Activated CD8-positive, alpha-beta memory T cell treated with anti-CD3 and anti-CD28 coated beads for 1 hour (primary cell): ENCODE measurements at places on chromosomes 5 and 9.

DNA sequence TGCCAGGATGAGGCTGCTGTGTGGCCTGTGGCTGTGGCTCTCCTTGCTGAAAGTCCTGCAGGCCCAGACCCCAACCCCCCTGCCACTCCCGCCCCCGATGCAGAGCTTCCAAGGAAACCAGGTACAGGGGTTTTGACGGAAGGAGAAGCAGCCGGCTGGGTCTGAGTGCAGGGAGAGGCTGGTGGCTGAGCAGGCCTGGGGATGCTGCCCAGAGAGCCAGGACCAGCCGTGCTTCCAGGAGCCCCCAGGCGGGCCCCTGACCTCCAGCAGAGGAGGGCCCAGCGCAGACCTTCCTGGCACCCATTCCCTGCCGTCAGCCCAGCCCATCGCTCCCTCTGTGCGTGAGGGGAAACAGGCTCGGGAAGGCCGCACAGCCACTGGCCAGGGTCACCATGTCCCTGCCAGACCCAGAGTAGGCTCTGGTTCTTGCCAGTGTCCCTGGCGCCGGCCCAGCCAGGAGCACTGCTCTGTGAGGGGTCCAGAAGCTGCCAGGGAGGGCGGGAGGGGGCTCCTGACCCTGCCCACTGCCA, 313 bp downstream of the LCN12 start:
- DNase-seq: no peak

GRCh38 chr9:109953813-109954497, 174.0 kb downstream of the PALM2AKAP2 start:
- no peak for DNase-seq

DNA sequence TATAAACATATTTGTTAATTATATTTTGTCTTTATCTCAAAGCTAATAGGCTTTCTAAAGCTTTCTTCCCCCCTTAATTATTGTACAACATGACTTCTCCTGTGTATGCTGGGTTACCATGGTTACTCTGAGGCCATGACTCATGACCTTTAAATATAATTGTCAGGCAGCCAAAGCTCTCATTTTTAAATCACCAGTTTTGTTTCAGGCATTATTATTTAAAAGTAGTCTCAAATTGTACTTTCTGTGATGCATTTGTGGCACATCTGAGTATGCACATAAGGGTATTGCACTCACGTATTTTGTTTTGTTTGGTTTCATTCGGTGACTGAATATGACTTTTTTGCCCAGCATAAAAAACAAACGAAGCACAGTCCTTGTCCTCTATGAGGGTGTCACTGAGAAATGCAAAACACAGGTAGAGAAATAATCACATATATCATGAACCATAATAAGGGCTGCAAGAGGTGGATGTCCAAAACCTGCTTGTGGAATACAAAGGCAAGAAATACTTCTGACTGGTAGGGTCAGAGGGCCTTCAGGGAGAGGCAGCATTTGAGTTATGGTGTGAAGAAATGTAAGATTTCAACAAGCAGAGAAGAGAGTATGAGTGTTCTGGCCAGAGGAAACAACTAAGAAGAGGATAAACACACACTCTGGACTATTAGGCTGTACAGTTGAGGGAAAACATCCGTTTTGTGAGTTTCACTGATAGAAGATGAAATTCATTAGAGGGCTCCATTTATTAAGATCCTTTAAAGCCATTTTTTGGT, 2.1 kb downstream of the CCDC192 start:
- DNase-seq: no peak

DNA sequence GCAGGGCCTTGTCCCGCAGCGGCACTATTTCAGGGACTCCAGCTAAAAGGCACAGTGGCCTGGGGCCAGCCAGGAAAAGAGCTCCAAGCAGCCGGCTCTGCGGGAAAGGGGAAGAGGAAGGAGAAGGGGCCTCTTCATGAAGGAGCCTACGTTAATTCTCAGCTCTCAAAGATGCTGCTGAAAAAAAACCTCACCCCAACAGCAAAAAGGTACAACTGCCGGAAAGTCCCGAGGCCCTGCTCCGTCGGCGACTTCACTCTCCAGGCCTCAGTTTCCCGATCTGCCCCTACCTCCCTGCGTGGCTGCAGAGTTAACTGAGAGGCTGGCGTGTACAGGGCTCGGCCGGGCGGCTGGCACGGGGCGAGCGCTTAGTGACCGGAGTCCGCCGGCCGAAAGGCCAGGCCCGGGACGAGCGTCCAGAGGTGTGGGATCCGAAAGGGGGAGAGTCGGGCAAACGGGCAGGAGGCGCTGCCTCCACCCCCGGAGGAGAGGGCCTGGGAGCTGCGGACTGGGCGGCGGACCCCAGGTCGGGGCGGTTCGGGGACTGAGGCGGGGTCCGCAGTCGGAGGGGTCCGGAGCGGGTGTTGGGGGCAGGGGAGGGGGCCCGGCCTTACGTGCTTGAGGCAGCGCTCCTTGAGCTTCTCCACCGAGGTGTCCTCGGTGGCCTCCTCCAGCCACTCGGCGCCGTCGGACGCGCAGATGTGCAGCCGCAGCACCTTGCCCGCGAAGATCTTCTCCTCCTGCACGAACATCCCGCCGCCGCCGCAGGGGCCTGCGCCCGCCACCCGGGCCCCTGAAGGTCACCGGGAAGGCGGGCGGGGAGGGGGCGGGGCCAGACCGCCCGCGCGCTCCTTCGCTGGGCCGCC, 529 bp downstream of the UBAC1 start:
- DNase-seq: no peak

- DNase-seq: no peak
Measured at GRCh38 chr5:96407436-96407835, 25.6 kb downstream of the PCSK1 start.

- no peak for DNase-seq
Measured at GRCh38 chr5:108639366-108639765, 108.3 kb upstream of the FER start.

- no peak for DNase-seq
Measured at GRCh38 chr5:67306965-67307607, 110.5 kb upstream of the CD180 start.

DNA sequence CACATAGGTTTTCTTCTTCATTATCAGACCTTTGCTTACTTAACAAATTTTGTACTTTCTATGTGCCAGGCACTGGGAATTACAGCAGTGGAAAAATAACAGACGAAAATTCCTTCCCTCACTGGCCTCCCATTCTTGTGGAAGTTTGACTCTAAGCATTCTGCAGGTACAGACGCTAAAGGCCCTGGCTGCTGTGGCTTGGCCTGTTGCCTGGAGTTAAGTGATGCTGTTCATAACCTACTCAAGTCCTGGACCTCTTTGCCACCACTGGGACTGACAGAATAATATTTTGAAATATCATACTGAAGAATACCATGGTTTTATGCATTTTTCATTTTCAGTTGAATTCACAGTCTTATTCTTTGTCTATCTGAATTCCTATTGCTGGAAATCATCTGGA, 97.3 kb upstream of the SPATA31C2 start:
- no peak for DNase-seq

- no peak for DNase-seq
Measured at GRCh38 chr9:127123064-127123890, 842 bp upstream of the ANGPTL2 start.
